Aorta (tissue), 5 donors: ENCODE measurements at places on chromosomes 2 and 18.

GRCh38 chr18:24214144-24214543 is 75.3 kb downstream of the CABYR start:
- DNase-seq: no peak

DNA sequence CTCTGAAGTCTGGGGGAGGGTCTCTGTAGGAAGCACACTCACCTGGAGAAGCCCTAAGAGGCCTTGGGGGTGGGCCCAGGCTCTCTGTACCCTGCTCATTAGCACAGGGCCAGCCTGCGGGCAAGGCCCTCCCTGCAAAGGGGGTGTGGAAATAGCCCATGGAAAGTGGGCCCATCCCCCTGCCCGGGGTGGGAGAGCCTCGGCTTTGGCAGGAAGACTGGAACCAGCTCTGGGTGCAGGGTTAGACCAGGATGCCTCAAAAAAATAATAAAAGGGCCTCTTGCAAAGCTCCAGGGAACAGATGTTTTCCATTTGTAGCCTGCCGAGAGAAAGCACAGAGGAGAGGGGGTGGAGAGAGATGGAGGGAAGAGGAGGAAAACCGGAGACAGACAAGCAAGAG is 98.7 kb downstream of the STPG4 start:
- peak; percentile 80 for DNase-seq

DNA sequence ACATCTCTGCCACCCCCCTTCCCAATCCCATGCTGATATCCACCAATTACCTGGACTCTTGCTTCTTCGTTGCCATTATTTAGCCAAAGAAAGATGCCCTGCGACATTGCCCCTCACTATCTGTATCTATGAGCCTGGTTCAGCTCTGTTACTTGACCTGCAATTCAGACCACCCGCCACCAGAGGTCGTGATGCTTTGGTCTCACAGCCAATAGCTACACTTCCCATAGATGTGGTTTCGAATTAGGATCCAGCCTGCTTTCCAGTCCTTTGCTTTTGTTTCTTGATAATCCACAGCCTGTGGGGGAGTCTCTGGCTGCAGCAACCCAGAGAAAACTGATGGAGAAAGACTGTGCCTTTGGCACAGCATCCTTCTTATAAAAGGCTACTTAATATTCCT is 239.4 kb downstream of the KLHL29 start:
- no peak for DNase-seq

- DNase-seq: no peak
Observed at GRCh38 chr2:98241592-98241991, 104.7 kb upstream of the CNGA3 start.

- peak; percentile 36 for DNase-seq
Observed at GRCh38 chr2:176552501-176553135, 283.4 kb downstream of the MTX2 start.

GRCh38 chr2:172232708-172233396 is 130.2 kb upstream of the DLX2 start:
- no peak for DNase-seq

DNA sequence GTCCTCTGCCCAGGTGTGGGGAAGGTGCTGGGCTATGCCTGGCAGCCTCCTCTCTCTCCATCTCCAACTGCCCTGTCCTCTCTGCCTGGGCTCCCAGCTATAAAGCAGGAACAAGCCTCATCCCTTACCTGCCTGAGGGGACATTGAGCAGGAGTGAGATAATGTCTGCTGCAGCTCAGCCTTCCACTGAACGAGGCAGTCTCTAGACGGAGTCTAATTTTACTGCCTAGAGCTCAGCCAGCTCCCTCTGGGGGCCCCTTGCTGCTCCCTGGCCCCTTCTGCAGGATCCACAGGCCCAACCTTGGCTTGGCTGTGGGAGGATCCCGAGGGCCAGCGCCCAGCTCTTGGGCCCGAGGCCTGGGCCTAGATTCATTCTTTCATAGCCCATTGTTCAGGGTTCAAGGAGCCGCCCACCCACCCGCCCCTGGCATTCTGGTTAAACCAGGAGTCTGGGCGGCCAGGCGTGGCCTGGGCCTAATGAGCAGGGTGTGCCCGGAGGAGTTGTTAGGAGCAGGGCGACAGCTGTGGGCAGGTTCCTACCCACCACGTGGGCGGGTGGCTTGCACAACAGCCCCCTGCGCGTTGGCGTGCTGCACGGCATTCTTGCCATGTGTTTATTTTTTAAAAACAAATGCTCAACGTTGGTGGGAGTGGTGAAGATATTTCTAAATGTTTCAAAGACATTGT is 44.6 kb downstream of the FOSL2 start:
- no peak for DNase-seq

DNA sequence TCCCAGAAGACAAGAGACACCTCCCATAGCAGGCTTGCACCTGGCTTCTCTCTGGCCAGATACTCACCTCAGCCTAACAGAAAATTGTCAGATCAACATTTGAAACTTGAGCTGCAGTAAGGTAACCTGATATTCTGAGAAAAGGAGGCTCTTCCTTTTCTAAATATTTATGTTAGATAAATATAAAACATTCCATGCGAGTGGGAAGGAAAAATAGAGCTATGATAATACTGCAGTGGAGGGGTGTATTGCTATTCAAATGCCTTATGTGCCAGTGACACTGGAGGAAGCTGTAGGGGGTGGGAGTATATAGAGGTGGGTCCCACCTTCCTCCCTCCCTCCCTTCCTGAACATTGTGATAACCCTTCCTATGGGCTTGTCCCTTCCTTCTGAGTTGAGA is 515.5 kb upstream of the CHAC2 start:
- no peak for DNase-seq

DNA sequence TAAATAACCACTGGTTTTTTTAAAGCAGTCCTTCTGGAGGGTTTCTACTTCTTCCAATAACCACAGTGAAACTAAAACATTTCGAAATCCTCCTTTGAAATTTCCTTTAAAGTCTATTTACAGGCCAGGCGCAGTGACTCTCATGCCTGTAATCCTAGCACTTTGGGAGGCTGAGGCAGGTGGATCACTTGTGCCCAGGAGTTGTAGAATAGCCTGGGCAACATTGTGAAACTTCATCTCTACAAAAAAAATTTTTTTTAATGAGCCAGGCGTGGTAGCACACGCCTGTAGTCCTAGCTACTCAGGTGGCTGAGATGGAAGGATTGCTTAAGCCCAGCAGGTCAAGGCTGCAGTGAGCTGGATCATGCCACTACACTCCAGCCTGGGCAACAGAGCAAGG is 15.2 kb downstream of the KIDINS220 start:
- DNase-seq: no peak

DNA sequence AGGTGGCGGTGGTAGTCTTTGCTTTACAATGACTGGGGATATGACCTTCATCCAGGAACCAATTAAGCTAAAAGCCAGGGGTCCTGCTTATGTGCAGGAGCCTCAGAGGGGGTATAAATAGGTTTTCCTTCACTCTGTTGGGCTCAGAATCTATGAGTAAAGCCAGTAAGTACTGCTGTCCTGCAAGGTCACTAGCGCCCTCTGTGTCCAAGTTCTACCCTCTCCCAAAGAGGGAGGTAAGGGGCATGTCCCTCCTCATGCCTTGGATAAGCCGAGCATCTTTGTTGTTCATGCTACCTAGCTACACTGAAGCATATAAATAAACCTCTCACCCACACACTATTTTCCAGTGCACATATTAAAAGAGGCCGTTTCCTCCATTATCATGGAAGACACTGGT is 79.4 kb downstream of the SPRED2 start:
- DNase-seq: no peak

DNA sequence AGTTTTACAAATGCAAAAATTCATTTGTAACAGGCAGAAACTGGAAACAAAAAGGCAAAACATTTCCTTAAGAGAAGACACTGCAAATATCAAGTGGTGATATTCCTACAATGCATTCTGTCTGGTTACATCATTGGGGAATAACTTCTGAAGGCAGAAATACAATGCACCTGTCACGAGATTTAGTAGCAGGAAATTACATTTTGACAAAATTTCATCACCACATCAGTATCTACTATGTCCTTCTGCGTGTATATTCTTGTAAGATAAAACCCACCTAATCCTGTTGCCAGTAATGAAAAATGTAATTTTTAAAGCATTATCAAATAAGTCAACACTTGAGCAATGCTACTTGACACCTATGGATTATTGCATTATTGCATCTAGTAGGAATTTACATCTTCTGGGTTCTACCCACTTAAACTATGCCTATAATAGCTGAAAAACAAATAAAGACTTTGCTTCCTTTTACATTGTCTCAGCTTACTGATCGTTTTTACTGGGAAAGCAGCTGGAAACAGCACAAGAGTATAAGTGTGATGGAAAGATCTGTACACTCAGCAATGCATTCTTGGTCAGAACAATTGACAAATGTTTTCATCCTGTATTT is 59.5 kb downstream of the IRS1 start:
- no peak for DNase-seq
